ENCODE measurements at places on chromosomes 12 and 14.

DNA sequence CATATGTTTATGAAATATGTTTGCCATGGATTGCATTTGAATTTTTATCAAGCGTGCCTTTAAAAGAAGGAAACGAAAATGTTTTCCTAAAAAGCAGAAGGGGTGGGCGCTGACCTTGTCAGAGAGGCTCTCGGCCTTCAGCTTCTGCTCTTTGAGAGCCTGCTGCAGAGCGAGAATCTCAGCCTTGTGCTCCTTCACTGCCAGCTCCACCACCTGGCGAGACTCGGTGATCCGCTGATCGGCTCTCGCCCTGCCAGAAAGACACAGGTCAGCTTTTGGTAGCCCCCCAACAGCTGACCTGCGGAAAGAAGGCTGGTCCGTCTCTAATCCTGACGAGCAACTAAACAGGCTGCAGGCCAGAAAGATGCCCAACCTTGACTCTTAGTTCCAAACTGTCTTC, 62.4 kb downstream of the PRKAB1 start:
- no peak for DNase-seq

DNA sequence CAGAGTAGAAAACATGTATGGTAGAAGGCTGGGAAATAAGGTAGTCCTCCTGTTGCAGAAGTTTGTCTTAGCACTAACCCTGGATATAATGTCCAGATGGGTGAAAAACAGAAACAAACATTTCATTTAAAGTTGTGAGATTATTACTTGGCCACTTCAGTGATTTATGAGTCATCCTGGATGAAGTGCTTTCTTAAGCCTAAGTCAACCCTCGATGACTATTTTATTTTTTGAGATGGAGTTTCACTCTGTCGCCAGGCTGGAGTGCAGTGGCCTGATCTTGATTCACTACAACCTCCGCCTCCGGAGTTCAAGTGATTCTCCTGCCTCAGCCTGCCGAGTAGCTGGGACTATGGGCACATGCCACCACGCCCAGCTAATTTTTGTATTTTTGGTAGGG, 10.2 kb downstream of the DLST start:
- DNase-seq: no peak

DNA sequence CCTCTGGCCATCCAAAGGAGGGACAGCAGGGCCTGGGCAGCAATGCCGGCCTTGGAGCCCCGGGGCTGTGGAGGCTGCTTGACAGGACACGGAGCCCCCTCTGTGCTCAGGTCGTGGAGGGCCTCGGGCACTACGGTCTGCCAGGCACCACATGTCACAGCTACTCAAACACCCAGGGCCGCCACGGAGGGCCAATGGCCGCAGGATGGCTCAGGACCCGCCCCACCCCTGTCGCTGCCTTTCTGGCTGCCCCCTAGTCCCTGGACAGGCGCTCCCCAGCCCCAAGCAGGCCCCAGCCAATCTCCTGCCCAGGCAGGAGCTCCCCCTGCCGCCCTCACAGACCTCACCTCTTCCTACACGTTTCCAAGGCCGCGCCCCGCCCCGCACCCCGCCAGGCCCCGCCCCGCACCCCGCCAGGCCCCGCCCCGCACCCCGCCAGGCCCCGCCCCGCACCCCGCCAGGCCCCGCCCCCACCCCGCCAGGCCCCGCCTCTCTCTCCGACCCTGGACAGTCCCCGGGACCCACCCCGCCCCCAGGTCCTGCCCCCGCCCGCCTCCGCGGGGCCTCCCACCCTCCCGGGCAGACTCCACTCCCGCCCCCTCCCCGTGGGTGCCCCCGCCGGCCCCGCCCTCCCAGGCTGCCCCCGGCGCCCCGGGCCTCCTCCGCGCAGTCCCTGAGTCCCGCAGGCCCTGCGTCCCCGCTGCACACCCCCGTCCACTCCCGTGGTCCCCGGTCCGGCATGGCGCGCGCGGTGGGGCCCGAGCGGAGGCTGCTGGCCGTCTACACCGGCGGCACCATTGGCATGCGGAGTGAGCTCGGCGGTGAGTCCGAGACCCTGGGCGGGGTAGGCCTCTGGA, at the start of gene ASPG:
ASPG (plus strand) TSS at position 669 of the 857 bp plus-strand sequence; CDS start at position 740, 71 bp downstream.
- no peak for DNase-seq

- no peak for DNase-seq
These were observed 540.0 kb downstream of the RERGL start for GRCh38 chr12:17550011-17550410.

DNA sequence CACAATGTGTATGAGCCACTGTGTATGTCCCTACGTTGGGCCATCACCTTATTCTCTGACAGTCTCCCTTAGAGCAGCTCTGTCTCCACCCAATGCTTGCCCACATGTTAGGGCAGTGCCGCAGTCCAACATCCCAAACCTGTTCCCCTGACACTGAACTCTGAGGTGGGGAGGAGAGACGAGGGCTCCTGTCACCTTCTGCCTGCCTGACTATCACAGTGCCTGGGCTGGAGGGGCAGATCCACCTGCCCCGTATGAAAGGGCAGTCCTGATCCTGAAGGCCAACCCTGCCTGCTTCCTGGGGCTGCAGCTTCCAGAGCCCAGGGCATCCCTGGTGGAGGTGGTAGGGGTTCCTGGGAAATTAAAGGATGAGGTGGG, 2.2 kb downstream of the TGM1 start:
- DNase-seq: no peak

DNA sequence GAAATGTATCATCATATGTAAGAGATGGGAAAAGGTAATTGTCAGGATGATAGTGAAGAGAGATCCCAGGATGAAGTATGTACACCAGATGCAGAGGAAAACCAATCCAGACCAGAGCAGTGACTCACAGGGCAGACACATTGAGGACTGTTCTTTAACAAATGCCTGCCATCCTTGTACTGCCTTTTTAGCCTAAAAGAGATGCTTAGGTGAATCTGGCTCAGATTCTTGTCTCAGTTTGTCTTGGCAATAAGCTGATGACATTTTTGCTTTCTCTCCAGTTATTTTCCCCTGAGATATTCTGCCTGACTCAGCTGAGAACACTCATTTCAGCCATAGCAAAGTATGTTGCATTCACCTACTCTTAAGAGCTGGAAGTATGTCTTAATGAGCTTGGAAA, 405.3 kb upstream of the USP15 start:
- DNase-seq: no peak

DNA sequence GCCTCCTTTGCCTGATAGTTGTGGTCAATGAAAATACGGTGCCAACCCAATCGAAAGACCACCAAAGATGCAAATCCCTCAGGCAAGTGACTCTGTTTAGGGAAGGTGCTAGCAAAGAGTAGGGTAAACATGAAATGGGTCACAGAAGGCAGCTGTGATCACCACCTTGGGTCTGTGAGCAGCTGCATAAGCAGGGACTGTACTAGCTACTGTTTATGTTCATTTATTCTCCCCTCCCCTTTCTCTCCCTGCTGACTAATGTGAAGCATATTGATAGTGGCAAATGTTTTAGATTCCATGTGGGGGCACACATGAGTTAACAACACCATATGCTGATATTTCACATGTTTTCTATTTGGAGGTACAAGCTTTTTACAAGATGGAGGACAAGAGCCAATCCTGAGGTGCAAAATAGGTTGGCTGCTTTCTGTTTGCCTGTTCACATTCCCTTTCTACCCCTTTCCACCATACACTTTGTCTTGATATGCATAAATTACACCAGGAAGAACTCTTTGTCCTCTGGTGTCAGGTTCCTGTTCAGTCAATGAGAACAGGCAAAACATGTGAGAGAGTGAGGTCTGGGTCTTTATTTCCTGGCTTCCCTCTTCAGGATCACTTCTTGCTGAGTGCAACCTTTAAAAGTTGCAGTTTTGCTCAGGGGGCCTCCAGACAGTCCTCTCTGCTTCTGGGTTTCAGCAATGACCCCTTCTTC, 71.1 kb downstream of the AVPR1A start:
- DNase-seq: no peak

GRCh38 chr14:23646648-23647549, 10.7 kb downstream of the DHRS2 start:
- no peak for DNase-seq

GRCh38 chr14:70754991-70755390, 54.3 kb downstream of the MAP3K9 start:
- no peak for DNase-seq

GRCh38 chr12:3097186-3097804, 20.1 kb downstream of the TSPAN9 start:
- no peak for DNase-seq

GRCh38 chr14:23550812-23551265, 726 bp downstream of the ZFHX2 start:
- DNase-seq: no peak

DNA sequence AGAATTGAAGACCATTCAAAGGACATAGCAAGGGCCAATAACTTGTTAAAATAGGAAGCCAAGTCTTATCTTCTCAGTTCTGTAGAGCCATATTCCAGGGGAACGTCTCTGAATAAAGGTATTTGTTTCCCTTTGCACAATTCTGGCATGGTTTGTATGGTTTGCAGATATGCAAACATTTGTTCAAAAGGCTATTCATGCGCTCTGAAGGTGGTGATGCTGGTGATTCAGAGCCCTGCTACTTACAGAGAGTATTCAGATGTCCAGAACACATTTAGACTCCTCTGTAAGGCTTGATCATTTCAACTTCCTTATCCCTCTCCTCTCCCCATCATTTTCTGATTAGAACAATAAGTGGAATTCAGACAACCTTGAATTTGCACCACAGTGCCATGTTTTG, 35.9 kb downstream of the SLC4A8 start:
- no peak for DNase-seq

DNA sequence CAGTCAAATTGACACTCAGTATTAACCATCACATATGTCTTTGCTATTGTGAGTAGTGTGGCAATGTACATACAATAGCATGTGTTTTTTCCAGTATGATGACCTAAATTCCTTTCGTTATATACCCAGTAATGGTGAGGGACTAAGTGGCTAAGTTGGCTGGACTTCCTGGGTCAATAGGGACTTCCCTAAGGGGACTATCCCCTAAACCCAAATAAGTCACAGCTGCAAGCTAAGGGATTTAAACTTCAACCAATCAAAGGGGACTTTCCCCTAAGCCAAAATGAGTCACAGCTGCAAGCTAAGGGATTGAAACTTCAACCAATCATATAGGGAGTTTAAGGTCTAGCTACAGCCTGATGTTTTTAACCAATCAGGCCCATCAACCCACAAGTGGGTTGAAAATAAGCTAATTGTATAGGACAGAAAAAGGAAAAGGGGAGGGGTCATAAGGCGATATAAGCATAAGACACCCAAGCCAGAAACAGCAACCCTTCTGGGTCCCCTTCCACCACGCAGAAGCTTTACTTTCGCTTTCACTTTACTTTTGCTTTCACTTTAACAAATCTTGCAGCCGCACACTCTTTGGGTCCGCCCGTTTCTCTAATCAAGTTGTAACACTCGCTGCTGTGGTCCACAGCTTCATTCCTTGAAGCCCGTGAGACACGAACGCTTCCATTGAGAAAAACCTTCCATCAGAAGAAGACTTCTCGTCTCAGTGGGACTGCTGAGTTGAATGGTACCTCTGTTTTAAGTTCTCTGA, 404.4 kb downstream of the FLRT2 start:
- peak; percentile 41 for DNase-seq

DNA sequence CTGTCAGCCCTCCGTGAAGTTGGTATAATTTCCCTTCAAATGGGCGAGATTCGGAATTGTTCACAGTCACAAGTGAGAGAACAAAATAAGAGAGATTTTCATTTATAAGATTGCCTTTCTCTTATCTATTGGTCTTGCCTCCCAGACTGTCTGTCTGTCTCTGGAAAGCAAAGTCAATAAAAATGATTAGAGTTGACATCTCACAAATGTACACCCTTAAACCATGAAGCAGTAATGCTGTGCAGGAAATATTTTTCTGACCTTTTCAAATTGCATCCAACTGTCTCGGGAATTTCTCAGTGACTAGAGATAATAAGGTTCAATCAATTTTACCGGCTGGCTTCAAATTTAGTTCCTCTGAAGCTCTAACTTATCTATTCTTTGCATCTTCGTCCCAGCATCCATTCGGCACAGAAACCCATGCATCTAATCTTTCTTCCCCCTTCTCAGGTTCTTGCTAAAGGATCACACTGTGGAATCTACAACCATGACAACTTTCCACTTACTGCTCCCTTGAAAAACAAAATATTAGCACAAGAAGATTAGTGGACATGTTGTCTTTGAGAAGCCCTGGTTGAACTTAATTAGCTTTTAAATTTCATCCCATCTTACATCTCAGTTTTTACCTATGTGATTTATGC, 93.1 kb downstream of the RMST start:
- no peak for DNase-seq

GRCh38 chr14:86333493-86333892, 803.5 kb downstream of the FLRT2 start:
- DNase-seq: no peak

- DNase-seq: peak; percentile 90
These were observed 1.7 kb downstream of the BTG1 start for GRCh38 chr12:92143686-92144630.

- DNase-seq: no peak
These were observed 47.4 kb downstream of the VWF start for GRCh38 chr12:6076776-6077691.

- DNase-seq: no peak
These were observed 126.4 kb downstream of the RIMBP2 start for GRCh38 chr12:130589540-130590317.

- DNase-seq: no peak
These were observed 6.6 kb upstream of the SLC6A13 start for GRCh38 chr12:269191-269590.

DNA sequence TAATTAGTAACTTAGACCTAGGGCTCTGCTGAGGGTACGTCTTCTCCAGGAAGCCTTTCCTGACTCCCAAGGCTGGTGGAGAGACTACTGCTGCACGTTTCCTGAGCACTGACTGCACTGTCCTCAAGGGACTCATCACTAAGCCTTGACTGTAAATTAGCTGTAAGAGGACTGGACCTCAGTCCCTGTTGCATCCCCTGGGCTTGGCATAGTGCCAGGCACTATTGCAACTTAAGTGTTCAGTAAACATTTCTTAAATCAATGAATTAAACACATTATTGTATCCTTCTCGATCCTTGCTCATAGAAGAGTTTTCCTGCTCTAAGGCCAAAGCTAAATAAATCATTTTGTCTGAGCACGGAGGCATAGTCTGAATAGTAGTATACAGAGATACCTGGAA, 31.9 kb upstream of the IFNG-AS1 start:
- DNase-seq: no peak

DNA sequence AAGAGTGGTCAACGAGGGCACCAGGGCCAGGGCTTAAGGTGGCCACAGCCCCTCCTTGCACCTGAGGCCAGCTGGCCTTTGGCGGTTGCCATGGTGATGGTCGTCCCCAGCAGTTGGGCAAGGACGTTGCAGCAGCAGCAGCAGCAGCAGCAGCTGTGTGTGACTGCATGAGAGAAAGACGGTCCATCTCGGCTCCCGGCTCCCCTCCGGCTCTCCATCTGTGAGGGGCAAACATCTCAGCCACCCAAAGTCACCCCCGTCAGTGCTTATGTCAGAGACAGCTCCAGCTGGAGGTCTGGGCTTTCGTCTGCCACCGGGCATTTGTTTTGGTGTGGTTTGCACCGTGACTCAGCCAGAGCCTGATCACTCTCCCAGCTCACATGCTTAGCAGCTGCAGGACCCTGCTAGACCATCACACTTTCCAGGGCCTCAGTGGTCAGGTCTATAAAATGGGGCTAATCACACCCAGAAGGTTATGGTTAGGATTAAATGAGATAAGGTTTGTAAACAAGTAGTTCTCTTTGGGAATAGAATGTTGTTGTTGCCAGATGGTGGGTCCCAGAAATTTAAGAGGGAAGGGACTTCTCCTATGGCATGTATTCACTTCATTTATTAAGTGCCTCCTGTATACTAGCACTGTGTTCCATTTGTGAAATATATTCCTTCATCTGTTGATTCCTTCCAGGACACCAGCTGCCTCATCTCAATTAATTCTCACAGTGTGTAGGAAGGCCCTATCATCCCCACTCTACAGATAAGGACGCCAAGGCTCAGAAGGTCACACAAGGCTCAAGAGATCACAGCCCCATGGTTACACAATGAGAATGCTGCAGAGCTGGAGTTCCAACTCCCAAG, 212.6 kb upstream of the LHX5 start:
- DNase-seq: no peak
